ENCODE measurements at places on chromosomes 4 and X. TPM values are rescaled to one million over a fixed set of nuclear protein-coding genes. Genes with fewer than 3 reads are reported as not detected.

DNA sequence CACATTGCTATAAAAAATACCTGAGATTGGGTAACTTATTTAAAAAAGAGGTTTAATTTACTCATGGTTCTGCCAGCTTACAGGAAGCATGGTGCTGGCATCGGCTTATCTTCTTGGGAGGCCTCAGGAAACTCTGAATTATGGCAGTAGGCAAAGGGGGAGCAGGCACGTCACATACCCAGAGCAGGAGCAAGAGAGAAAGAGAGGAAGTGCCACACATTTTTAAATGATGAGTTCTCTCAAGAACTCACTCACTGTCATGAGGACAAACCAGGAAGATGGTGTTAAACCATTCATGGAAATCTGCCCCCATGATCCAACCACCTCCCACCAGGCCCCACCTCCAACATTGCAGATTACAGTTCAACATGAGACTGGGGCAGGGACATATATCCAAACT is 10.0 kb upstream of the AFF1 start:
- H3K4me3 ChIP-seq = no peak overlapping the region
- H3K27ac ChIP-seq = peak overlapping the region; percentile 31
- no peaks in the 10 kb centered on the region for H3K36me3 ChIP-seq
- DNase-seq = no peak
- no peaks in the 10 kb centered on the region for H3K27me3 ChIP-seq

GRCh38 chrX:74458736-74459135 is 37.4 kb downstream of the SLC16A2 start:
- no peaks in the 10 kb centered on the region for H3K4me1 ChIP-seq
- H3K27me3 ChIP-seq = no peaks in the 10 kb centered on the region
- H3K36me3 ChIP-seq = no peaks in the 10 kb centered on the region
- no peak for DNase-seq
- H3K4me3 ChIP-seq = no peak overlapping the region

- DNase-seq = no peak
- H3K4me3 ChIP-seq = no peak overlapping the region
- no peaks in the 10 kb centered on the region for H3K27me3 ChIP-seq
- H3K4me1 ChIP-seq = no peaks in the 10 kb centered on the region
Measured at GRCh38 chr4:110107866-110108265, 90.5 kb downstream of the ELOVL6 start.

GRCh38 chrX:151177141-151178027 is 1.0 kb downstream of the GPR50 start:
- H3K36me3 ChIP-seq = no peaks in the 10 kb centered on the region
- peak overlapping the region; percentile 21 for H3K4me3 ChIP-seq
- no peak overlapping the region for H3K27ac ChIP-seq
- no peaks in the 10 kb centered on the region for H3K27me3 ChIP-seq
- no peak for DNase-seq
- H3K4me1 ChIP-seq = no peaks in the 10 kb centered on the region

DNA sequence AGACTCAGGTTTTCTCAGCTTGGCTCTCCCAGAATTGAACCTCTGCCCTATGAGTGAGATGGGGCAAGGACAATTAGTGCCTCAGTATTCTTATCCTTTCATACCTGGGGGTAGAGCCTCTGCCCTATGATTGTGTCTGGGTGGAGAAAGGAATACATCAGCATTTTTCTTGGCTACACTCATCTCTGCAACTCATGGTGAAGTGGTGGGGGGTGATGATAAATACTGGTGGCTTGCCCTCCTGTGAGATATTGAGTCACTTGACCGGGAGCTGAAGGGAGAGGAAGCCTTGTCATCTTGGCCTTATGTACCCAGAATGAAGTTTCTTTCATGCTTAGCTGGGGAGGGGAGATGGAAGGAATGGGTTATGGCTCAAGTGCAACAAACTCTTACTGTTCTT is 71.3 kb upstream of the ENOX2 start:
- no peak for DNase-seq
- no peaks in the 10 kb centered on the region for H3K4me1 ChIP-seq
- H3K36me3 ChIP-seq = no peaks in the 10 kb centered on the region
- H3K27ac ChIP-seq = no peak overlapping the region
- H3K27me3 ChIP-seq = no peaks in the 10 kb centered on the region

GRCh38 chr4:22764183-22764582 is 71.4 kb downstream of the GBA3 start:
- no peak for DNase-seq
- no peaks in the 10 kb centered on the region for H3K36me3 ChIP-seq
- no peak overlapping the region for H3K27ac ChIP-seq
- no peaks in the 10 kb centered on the region for H3K4me1 ChIP-seq
- H3K27me3 ChIP-seq = no peaks in the 10 kb centered on the region

DNA sequence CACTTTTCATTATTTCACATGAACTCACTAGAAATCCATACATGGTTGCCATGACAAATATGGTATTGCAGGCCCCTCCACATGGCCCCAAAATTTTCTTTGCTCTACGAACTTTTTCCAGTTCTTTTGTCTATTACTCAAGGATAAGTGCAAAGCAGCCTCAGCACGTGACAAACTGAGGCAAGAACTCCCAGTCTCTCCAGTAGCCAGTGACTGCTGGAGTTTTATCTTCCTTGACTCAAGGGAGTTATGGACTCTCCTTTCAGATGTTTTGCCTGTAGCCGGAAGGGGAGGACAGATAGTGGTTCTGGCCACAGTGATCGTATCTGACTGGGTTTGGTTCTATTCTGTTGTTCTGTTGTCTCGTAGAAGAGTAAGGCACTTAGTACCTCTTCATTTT is 105.5 kb downstream of the ARHGAP24 start:
- no peaks in the 10 kb centered on the region for H3K36me3 ChIP-seq
- no peak for DNase-seq
- no peaks in the 10 kb centered on the region for H3K4me1 ChIP-seq
- H3K27me3 ChIP-seq = no peaks in the 10 kb centered on the region

Gene SLC10A4
- 0.21 TPM for total RNA-seq

Gene IDUA
- 118 TPM for total RNA-seq

Gene LUZP4
- not detected for total RNA-seq

Gene CMC4
- 11.9 TPM for total RNA-seq

Gene MAP3K15
- 0.21 TPM for total RNA-seq

Gene BMX
- total RNA-seq = 1.3 TPM

Data from ascending aorta (tissue), 2 donors.